SHP77 (cell line): ENCODE measurements at places on chromosomes 12 and 14.

GRCh38 chr14:71621980-71622605, 310.1 kb upstream of the RGS6 start:
- DNase-seq: no peak

DNA sequence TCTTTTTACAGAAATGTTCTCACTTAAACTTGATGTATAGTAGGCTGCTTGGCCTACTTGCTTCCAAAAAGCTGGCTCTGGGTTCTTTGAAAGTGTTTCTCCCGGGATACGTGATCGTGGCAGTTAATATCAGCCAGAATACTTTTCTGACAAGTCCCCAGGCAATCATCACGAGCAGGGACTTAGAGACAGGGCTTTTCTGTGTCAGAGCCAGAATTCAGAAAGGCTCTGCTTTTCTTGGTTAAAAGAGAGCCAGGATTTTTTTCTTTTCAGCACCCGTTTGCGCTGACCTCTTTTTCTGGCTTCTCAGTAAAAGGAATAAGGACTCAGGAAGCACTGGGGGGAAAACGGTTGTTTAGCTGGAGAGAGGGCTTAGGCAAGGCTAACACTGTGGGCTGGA, 57.8 kb upstream of the ARHGAP5 start:
- no peak for DNase-seq

GRCh38 chr14:54354096-54354495, 42.7 kb upstream of the CDKN3 start:
- DNase-seq: no peak

- DNase-seq: no peak
These were observed 178.0 kb downstream of the RPAP3 start for GRCh38 chr12:47527816-47528215.

DNA sequence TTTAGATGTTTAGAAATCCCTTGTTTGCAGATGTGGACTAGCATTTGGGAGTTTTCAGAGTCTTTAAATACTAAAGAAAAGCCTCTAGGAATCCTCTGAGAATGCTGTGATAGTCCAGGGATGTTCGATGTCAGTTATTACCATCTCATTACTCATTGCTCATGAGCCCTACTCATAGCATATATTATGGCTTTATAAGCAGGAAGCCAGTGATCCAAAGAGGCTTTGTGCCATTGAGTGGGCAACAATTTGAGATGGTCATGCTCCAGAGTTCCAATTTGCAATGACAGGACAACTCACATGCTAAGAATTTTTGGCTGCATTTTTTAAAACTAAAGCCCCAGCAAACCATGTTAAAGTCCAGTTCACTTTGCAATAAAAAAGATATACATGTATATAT, 163.0 kb downstream of the OTOGL start:
- no peak for DNase-seq

- no peak for DNase-seq
These were observed 1679.9 kb upstream of the FLRT2 start for GRCh38 chr14:83850092-83850491.

GRCh38 chr12:132806857-132807256, 21.8 kb downstream of the GOLGA3 start:
- DNase-seq: no peak

- DNase-seq: no peak
These were observed 3.9 kb downstream of the HOXC5 start for GRCh38 chr12:54036620-54037359.

DNA sequence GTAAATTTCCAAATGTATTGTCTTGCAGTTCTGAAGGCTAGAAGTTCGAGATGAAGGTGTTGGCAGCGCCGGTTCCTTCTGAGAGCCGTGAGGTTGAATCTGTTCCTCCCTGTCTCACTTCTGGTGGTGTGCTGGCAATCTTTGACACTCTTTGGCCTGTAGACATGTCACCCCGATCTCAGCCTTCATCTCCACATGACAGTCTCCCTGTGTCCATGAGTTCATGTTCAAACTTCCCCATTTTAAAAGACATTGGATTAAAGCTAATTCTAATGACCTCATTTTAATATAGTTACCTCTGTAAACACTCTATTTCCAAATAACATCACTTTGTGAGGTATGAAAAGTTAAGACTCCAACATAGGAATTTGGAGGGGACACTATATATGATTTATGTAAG, 4.1 kb upstream of the RBM19 start:
- no peak for DNase-seq

DNA sequence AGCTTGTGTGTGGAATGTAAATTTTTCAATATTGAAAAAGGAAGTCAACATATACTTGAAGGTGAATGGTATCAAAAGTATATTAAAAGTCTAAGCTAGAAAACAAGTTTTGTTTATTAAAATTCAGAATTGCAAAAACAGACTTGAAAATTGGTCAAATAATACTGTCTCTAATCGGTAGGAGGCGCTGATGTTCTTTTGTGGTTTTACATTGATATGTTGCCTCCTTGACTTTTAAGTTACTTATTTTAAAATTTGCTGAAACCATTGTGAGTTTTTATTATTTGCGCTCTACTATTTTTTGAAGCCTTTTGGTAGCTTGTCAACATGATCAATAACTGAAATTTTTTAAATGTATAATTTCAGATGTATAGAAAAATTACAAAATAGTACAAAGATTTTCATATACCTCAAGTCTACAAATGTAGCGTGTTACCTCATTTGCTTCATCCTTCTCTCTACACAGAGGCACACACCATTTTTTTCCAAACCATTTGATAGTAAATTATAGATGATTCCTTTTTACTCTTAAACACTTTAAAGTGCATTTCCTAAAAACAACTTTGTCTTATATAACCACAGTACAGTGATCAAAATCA, 6.9 kb downstream of the RTRAF start:
- DNase-seq: no peak

DNA sequence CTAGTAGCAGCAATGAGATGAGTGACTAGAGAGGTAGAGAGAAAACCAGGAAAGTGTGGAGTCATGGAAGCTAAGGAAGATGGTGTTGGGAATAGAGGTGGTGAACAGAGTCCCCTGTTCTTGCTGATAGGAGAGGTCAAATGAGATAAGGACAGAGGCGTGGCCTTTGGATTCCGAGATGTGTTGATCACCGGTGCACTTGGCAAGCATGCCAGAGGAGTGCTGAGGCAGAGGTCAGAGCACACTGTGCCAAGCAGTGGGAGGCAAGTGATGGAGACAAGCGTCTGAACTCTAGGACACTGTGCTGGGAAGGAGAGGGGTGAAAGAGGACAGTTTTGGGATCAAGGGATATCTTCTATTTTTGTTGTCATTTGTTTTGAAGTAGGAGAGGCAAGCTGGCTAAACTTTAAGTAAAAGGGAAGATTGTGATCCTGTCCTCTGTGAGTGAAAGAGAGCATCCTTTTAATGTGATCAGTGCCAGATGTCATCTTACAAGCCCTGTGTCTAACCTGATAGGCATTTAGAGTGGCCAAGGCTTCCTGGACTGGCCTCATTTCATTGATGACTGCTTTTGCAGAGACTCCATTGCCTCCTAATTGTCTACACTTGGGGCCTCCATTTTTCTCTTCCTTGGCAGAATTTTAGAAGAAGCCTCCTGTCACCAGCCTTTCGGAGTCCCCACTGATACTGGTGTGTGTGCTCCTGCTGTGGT, 336.4 kb downstream of the CACNA1C start:
- no peak for DNase-seq

DNA sequence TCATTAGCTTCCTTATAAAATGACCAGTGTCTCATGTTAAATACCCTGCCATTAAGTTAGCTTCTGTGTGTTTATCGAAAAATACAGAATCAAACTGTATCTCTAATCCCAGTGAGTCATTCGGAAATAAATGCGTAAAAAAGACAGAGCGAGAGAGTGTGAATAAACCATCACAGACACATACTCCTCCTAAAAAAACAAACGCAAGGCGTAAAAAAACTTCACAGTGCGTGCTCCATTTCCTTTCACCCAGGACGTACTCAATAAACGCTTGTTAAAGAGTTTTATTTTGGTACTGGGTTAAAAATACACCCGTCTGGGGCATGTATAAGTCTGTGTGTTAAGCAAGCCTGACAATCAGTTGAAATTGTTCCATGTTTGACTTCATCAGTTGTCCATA, 58.8 kb upstream of the ISM2 start:
- no peak for DNase-seq

DNA sequence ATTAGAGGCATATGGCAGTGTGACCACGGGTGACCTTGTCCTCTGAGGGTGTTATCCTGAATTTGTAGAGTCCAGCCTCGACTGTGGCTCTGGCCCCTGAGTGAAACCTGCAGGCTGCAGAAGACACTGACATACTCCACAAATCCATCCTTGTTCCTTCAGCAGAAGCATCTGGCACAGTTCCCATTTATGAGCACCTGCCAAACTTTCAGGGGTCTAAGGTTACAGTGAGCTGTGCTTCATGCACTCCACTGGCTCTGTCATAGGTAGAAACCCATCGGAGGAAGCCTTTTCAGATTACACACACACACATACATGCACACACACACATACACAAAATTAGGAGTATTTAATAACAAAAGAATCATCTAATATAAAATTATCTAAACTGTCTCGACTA, 13.6 kb upstream of the NUAK1 start:
- peak; percentile 27 for DNase-seq

DNA sequence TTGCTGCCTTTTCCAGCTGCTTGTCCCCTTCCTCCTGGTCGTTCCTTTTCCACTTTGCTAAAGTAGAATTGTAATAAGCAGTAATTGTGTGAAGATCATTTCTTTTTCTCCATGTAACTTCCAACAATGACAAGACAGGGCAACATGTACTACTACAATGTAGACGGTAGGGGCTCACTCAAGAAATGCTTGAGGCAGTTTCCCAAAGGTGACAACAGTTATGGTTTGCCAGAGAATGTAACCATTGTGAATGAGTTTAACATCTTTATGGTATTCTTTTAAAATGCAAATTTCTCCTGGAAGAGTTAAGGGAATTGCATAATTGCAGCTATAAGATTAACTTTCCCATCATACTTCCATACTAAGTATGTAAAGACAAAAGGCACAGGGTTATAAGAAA, 23.8 kb upstream of the PHLDA1 start:
- no peak for DNase-seq

GRCh38 chr12:75813072-75813471, 218.5 kb downstream of the PHLDA1 start:
- DNase-seq: no peak

DNA sequence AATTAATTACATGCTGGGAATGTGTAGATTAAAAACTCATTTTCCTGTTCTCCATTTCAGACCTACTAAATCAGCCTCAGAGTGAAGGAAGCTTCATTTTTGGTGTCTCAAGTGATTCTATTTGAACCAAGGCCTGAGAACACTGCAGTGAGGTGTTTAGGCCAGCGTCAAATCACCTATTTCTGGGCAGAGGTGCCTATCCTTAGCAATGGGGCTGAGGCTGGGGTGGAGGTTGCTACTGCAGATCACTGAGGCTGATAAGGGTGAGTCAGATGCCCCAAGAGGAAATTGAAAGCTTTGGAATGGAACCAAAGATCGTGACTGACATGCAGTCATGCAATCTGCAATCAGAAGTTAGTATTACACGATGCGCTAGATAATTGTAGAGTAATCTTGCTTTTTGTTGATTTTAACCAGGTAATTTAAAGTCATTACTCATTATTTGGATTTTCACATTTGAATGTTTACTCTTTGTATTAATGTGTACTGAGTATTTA, 4.4 kb downstream of the TXNRD1 start:
- peak; percentile 76 for DNase-seq

DNA sequence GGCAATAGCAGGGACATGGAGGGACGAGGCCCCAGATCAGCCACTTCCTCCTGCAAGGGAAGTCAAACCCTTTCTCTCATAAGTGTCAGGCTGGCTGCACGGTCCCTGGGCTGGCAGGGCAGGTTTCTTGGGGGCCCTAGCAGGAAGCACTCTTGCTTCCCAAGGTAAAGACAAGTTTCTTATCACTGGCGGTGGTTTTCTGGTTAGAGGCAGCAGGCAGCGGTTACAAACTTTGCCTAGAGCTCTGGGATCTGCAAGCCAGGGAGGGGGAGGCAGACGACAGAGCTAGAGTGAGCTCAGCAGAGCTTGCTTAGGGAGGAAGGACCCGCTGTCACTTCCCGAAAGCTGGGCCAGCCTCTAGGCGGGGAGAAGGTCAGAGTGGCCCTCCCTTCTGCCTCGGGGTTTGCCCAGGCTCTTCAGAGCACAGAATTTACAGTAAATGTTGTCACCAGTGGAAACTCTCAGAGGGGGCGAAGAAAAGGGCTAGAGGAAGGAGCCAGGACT, 20.4 kb downstream of the BATF start:
- no peak for DNase-seq

DNA sequence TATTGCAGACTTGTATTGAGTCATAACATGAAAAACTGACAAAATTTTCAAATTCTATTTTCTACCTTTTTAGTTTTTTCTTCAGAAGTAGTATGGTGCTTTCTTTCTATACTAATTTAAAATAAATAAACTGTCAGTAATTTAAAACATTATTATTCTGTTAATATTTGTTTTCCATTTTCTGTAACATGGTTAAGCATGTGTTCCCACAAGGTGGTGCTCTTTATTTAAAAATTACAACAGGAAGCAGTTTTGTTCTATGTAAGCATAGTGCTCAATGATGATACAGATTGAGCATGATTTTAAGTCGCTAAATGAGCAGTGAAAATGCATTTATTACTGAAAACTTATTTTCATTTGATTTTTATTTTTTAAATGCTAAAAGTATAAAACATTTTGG, 114.6 kb downstream of the PPFIA2 start:
- DNase-seq: peak; percentile 34

- DNase-seq: no peak
These were observed 6.9 kb upstream of the SVOP start for GRCh38 chr12:109027767-109028166.

- DNase-seq: no peak
These were observed 69.8 kb upstream of the PYGL start for GRCh38 chr14:51014086-51014485.

DNA sequence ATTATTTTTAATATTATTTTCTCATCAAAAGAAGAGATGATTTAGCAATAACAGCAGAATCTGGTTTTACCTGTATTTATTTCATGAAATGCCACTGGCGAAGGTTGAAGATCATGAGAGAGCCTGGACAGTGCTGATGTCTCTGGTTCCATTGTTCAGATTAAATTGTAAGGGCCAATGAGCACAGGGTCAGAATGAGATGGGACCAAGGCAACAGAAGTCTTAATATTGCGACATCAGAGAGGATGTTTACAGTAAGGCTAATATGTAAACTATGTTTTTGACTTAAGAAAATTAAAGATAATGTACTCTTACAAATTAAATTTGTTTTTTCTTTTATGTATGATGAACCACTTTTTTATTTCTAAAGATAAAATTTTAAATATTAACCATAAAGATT, 35.2 kb upstream of the KLRD1 start:
- DNase-seq: no peak

- no peak for DNase-seq
These were observed 35.5 kb downstream of the SLC5A8 start for GRCh38 chr12:101174541-101174940.

DNA sequence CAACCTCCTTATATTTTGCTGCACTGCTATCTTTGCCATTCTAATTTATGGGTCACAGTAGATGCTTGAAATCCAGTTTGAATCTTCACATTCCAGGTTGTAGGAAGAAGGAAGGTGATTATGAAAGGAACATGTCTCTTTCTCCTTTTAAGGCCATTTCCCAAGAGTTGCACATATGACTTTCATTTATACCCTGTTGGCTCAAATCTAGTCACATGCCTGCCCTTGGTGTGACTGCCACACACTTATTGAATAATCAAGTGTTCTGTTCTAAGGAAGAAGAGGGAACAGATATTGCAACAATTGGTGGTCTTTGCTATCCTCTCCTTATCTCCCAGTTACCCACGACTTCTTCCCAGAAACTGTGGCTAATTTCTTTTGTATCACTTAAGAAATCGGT, 404.3 kb downstream of the TMEM117 start:
- no peak for DNase-seq

- DNase-seq: no peak
These were observed 13.6 kb downstream of the EXOC3L4 start for GRCh38 chr14:103107941-103108748.

- no peak for DNase-seq
These were observed 26.1 kb upstream of the GPR68 start for GRCh38 chr14:91270619-91271018.
